ENCODE measurements at places on chromosomes 7 and 10.

DNA sequence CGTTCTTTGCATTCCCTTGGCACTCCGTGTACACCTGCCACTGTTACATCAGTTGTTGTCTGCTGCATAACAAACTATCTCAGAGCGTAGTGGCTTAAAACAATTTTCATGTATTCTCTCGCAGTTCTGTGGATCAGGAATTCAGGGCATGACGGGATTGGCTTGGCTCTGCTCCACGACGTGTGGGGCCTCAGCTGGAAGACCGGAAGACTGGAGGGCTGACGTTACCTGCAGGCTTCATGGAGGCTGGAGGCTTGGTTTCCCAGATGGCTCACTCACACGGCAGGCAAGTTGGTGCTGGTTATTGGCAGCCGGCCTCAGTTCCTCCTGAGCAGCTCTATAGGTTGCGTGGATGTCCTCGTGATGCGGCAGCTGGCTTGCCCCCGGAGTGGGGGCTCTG is 25.5 kb downstream of the NYAP1 start:
- no peak for DNase-seq

DNA sequence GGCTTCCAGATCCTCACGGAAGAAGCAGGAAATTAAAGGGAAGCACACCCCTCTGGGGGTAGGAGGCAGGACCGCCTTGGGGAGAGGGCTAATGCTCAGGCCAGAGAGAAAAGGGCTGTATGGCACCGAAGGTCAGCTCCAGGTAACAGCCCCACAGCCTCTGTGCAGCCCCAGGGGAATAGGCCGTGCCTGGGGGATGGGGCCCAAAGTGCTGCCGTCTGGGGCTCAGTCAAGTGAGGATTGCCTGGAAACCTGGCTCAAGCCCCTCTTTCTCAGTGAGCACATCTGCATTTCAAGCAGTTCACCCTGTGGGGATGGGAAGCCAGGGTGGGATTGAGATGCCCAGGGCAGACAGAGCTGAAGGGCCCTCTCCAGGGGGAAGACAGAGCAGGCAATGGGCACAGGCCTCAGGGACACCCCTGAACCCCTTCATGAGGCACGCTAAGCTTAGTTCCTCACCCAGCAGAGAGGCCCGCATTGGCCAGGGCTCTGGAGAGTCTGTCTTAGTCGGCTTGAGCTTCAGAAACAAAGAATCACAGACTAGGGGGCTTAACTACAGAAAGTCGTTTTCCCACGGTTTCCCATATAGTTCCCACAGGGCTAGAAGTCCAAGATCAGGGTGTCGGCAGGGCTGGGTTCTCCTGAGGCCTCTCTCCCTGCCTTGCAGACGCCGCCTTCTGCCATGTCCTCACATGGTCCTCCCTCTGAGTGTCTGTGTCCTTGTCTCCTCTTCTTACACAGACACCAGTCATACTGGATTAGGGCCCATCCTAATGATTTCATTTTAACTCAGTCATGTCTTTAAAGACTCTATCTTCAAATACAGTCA is 118.2 kb downstream of the PTPN20 start:
- DNase-seq = no peak

DNA sequence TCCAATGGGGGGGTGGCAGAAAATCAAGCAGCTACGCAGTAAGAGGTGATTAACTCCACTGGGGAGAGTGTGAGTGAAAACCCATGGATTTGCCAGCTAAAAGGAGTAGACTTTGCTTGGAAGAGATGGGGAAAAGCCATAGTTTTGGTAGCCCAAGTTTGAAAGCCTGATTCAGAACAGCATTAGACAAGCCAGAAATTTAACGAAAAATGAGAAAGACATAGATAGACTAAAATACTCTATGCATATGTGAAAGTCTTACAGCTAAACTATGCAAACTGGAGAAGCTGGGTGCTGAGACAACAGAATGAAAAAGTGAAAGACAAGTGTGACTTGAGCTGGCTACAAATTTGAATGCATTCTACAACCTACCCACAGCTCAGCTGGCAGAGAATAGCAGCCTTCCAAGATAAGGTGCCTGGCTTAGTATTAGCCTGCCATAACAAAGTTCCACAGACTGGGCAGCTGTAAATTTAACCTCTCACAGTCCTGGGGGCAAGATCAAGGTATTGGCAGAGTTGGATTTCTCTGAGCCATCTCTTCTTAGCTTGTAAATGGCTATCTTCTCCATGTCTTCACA is 156.6 kb downstream of the CDC14C start:
- DNase-seq = no peak

- no peak for DNase-seq
Measured at GRCh38 chr7:1758028-1758858, 88.2 kb downstream of the ELFN1 start.

DNA sequence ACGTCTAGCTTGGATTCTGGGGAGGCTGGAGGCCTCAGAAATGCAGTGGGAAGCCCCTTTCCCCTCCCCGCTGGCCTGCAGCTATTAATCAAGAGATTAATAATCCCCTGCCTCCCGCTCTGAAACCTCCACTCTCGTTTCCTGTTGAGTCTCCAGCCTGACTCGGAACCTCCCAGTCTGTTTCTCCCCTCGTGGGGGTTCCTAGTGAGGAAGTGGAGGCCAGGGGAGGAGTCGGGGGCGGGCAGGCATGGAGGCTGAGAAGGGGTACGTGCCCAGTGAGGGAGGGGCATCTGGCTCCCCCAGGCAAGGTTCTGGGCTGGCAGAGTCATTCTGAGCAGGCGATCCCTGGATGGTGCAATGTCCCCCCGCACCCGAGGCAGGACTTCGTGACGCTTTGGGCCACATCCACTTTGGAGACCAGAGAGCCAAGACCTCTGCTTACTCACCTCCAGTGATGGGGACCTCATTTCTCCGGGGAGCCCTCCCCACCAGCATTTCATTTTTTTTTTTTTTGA is 73.6 kb downstream of the COL26A1 start:
- no peak for DNase-seq

- DNase-seq = no peak
Measured at GRCh38 chr10:24303522-24304310, 94.8 kb downstream of the KIAA1217 start.

GRCh38 chr7:32145911-32146310 is 75.7 kb upstream of the PDE1C start:
- no peak for DNase-seq

- no peak for DNase-seq
Measured at GRCh38 chr10:29771376-29771775, 136.6 kb upstream of the SVIL start.

GRCh38 chr7:121330053-121330833 is 1.4 kb downstream of the WNT16 start:
- no peak for DNase-seq

GRCh38 chr10:17648243-17649035 is 4.5 kb downstream of the STAM start:
- DNase-seq = peak; percentile 49

DNA sequence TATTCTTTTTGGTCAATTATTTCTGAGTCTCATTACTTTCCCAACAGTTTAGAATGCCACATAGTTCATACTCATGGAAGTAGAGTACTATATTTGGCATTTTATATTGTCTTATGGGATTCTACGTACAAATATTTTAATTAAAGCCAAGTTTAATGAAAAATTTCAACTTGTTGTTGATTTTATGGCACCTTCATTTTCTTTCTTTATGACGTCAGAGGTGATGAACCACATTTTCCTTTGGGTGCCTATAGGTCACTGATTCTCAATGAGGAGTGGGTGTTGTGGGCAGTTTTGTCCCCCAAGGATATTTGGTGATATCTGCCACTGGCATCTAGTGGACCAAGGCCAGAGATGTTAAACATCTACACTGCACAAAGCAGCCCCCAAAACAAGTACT is 1071.3 kb downstream of the NXPH1 start:
- no peak for DNase-seq

DNA sequence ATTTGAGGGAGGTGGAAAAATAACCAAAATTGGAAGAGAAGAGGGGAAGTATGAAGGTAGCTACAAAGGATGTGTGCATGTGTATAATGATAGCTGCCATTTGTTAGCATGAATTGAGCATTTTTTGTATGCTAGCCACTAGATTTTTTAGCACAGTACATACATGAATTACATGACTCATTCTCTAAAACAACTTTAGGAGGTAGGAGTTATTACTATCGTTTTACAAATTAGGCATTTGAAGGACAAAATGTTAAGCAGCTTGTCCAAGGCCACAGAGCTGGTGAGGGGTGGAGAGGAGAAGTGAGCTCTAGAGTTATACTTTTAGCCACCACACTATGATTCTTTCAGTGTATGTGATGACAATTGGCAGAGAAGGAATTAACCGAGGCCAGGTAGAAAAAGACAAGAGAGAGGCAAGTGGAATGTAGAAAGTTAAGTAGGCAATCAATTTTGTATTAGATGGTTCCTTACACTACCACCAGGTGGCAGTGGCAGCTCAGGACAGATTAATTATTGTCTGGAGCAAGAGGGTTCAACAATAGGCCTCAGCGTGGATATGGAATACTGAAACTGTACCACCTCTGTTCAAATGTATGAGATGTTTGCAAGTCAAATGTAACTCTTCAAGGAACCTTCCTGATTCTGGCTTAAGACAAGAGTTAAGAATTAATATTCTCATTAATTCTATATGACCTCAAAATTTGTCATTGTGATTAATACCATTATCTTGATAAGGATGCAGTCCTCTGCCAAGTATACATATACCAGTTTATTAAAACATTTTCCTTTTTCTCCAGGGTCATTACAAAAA is 128.0 kb downstream of the MBL2 start:
- DNase-seq = no peak

- no peak for DNase-seq
Measured at GRCh38 chr7:149284343-149284742, 22.3 kb downstream of the ZNF783 start.

DNA sequence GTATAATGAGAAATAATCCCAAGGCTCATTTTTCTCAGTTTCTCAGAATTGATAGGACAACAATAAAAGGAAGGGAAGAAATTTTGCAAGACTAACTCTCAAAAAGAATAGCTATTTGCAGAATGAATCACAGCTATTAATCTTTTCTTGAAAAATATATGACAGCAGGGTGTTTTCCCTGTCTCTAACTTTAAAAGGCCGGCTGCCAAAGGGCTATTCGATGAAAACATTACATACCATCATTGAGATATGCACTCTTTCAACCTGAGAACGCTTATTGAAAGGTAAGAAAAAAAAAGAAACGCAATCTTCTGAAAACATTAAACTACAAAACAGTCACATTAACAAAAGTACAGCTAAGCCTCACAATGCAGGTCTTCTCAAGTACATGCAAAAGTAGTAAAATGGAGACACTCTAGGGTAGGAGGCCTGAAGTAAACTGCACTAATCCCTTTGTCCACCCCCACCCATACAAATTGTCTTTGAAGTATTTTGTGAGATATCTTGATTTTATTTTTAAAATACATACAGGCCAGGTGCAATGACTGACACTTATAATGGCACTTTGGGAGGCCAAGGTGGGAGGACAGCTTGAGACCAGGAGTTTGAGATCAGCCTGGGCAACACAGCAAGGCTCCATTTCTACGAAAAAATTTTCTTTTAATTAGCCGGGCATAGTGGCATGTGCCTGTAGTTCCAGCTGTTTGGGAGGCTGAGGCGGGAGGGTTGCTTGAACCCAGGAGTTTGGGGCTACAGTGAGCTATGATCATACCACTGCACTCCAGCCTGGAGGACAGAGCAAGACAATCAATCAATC is 83.0 kb downstream of the PARD3 start:
- DNase-seq = no peak

DNA sequence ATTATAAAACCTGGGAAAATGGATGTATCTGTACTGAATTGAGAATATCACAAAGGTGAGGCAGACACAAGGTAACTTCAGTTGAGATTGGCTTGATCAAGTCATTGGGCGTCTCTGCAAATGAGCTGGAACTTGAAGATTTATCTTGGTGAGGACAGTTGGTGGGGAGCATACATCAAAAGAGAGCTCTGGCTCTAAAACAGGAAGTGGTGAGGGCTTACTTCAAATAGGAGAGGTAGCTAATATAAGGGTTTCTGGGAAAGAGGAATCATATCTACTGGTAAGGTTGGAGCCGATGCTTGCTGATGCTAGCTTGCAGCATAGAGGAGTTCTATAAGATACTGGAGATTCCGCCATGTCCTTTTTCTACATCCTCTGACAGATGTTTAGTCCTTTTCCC is 39.9 kb upstream of the FGL2 start:
- no peak for DNase-seq

DNA sequence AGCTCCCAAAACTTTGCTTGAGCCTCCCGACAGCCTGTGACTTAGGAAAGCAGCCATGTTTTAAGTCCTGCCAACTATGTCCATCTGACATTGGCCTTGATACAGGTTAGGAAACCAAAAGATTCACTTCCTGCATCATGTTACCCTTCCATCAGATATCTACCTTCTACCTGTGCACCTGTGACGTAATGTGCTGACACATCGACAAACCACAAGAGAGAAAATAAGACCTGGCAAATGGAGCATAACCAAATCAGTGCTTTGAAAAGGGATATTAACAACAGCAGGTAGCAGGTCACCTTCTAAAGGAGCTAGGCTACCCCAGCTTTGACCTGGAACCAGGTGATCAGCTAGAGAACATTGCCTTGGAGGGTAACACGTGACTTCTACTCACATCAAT is 14.8 kb upstream of the PRR15 start:
- DNase-seq = no peak

- no peak for DNase-seq
Measured at GRCh38 chr10:130121486-130122079, 11.0 kb upstream of the C10orf143 start.

DNA sequence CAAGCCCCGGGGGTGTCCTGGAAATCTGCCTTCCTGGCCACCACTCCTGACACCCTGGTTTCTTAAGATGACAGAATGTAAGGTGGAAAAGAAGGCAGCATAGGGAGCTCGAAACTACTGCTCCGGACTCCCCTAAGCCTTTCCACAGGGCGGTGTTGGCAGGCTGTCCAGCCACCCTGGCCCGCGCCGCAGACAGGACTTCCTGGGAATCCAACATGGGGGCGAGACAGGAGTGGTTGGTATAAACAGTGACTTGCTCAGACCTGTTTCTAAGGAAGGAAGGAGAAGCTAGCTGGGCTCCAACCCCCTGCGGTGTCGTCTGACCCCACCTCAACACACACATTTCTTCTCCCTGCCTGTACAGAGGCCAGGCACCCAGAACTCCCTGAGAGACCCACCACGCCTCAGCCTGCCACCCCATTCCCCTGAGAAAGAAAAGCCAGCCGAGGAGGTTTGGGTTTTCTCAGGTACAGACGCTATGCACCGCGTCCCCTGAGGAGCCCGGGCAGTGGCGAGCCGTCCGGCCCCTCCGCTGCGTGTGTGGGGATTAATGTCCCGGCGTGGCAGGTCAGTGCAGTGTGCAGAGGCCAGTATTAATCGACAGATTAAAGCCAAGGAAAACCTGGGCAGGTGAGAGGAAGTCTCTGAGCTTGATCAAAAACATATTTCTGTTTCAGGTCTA is 349.6 kb upstream of the MKI67 start:
- no peak for DNase-seq

GRCh38 chr10:132700156-132701098 is 85.5 kb downstream of the NKX6-2 start:
- no peak for DNase-seq

- DNase-seq = no peak
Measured at GRCh38 chr10:7302930-7303557, 107.8 kb downstream of the SFMBT2 start.

- DNase-seq = no peak
Measured at GRCh38 chr7:25802057-25802456, 349.9 kb upstream of the NFE2L3 start.

Data from activated CD8-positive, alpha-beta memory T cell treated with anti-CD3 and anti-CD28 coated beads for 48 hours (primary cell).